ENCODE measurements at places on chromosomes 5 and 9. TPM values are rescaled to one million over a fixed set of nuclear protein-coding genes. Genes with fewer than 3 reads are reported as not detected.
A peak's percentile ranks its signal among the peaks of the same experiment; 100 is the strongest.

CSF1R gene
- 78.2 TPM for total RNA-seq

PHF24 gene
- total RNA-seq = 1.3 TPM

NSG2 gene
- not detected for total RNA-seq

CDH6 gene
- 7.2 TPM for total RNA-seq

GALNT12 gene
- total RNA-seq = 23.2 TPM

FAM151B gene
- 4.1 TPM for total RNA-seq

CATSPER3 gene
- 0.68 TPM for total RNA-seq

- peaks cover 56% of the 10 kb centered on the region for H3K4me1 ChIP-seq
- DNase-seq = peak; percentile 96
- peak overlapping the region; percentile 55 for H3K4me3 ChIP-seq
- H3K27ac ChIP-seq = peak overlapping the region; percentile 87
- no peaks in the 10 kb centered on the region for H3K27me3 ChIP-seq
- no peaks in the 10 kb centered on the region for H3K36me3 ChIP-seq
These were observed 49.2 kb downstream of the USP20 start for GRCh38 chr9:129884220-129885017.

DNA sequence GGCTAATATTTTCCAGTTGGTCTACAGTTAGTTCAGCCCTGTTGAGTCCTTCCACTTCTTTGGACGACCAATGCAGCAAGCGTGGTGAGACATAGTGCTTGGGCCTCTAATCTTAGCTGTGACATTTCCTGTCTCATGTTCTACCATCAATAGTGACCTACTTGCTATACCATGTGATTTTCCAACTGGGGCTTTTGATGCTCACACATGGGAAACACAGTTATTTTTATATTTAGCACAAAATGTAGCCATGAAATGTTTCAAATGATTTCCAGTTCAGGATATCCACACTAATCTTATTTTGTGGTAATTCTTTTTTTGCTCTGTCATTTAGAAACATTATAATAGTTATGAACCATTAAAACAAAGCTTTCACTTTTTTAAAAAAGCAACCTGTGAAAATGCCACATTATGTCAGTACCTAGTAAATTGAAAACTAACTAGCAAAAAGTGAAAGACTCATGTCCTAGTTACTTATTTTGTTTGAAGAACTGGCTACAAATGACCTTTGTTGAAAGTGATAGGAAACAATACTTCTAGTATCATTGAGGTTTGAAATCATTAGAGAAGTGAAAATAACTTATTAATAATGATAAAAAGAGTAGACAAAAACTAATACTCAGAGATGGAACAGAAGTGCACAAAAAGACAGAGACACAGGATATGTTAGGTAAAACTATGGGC lies 18.3 kb downstream of the MARCHF3 start:
- no peak for DNase-seq
- H3K4me1 ChIP-seq = peaks cover 11% of the 10 kb centered on the region
- H3K27me3 ChIP-seq = no peaks in the 10 kb centered on the region
- no peak overlapping the region for H3K27ac ChIP-seq
- H3K36me3 ChIP-seq = no peaks in the 10 kb centered on the region
- no peak overlapping the region for H3K4me3 ChIP-seq

GRCh38 chr5:92519811-92520632 lies 1061.0 kb downstream of the NR2F1-AS1 start:
- H3K36me3 ChIP-seq = no peaks in the 10 kb centered on the region
- H3K4me3 ChIP-seq = no peak overlapping the region
- no peak overlapping the region for H3K27ac ChIP-seq
- H3K4me1 ChIP-seq = no peaks in the 10 kb centered on the region
- H3K27me3 ChIP-seq = no peaks in the 10 kb centered on the region

- H3K36me3 ChIP-seq = no peaks in the 10 kb centered on the region
- DNase-seq = no peak
- no peaks in the 10 kb centered on the region for H3K4me1 ChIP-seq
- H3K27me3 ChIP-seq = no peaks in the 10 kb centered on the region
- H3K4me3 ChIP-seq = no peak overlapping the region
These were observed 1090.4 kb upstream of the CDH6 start for GRCh38 chr5:30103052-30103451.

Measured in lower lobe of right lung (tissue), 2 donors.